Stimulated activated CD8-positive, alpha-beta memory T cell treated with anti-CD3 and anti-CD28 coated beads, Interleukin-2, amount 100 ng/mL, for 1 hour (primary cell): ENCODE measurements at places on chromosomes 13 and 19.
A peak's percentile ranks its signal among the peaks of the same experiment; 100 is the strongest.

- no peak for DNase-seq
Measured at GRCh38 chr13:73658639-73659038, 475.6 kb downstream of the KLF12 start.

- DNase-seq: no peak
Measured at GRCh38 chr19:34972163-34972705, 8.2 kb upstream of the ZNF792 start.

GRCh38 chr13:113245849-113246796, 36.7 kb downstream of the CUL4A start:
- no peak for DNase-seq

DNA sequence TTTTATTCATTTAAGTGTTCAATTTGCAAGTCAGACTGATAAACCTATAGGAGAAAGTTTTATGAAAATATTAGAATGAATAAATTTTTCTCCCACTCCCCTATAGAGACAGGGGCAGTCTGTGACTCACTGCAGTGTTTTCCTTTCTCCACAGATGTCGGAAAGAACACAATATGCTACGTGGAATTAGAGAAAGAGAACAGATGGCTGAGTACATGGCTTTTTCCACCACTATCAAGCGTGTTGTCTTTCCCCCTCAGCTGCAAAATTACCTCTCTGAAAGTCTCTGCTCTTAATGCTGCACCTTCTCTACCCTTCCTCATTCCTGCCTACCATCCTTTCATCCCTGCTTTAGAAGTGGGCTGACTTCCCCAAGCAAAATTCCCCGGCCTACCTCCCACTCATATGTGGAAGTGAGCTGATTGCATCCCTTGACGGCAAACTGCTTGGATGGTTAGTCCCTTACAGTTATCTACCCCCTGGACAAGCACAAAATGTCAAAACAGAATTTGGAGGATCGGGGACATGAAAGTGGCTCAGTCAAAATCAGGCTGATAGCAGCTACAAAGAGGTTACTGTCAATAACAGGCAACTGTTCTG, 30.0 kb downstream of the FLT1 start:
- DNase-seq: no peak

GRCh38 chr13:37001921-37002250, 1.3 kb downstream of the EXOSC8 start:
- no peak for DNase-seq

- DNase-seq: no peak
Measured at GRCh38 chr13:75811361-75811760, 175.2 kb downstream of the LMO7 start.

DNA sequence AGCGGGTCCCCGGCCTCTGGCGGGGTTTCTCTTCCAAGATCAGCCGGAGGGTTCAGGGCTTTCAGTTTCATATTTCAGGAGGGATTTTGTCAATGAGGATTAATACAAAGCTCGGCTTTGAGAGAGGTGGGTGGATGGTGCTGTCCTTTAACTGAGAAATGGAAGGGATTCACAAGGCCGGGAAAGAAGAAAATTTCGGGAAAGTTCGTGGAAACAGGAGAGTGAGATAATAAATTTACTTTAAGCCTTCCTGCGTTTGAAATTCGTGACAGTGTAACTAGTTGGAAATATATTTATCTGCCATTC, 283 bp upstream of the PARP4 start:
- DNase-seq: no peak

GRCh38 chr13:107139006-107139405, 571.1 kb upstream of the ARGLU1 start:
- DNase-seq: no peak

- no peak for DNase-seq
Measured at GRCh38 chr13:37406031-37406430, 192.5 kb downstream of the POSTN start.

DNA sequence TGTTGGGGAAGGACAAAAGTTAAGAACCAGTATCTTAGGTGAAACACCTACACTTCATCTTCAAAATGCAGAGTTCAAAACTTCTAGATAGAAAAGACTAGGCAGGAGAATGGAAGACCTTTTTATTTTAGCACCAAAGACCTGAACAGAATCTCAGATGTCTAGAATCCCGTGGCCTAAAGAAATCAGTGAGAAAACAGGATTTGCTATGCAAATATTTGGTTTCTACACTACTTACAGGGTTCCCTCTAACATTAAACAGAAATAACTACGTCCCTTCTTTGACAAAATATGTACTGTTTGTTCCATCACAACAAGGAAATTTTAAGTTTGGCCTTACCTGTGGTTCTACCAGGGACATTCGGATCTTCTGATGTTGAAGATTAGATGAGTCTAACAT, 21.5 kb downstream of the DIS3 start:
- DNase-seq: no peak

GRCh38 chr19:17751103-17751911, at the start of gene FCHO1:
Gene FCHO1 (plus strand): TSS chr19:17751477. CDS start chr19:17755165, 3,688 bp downstream.
- peak; percentile 76 for DNase-seq

GRCh38 chr13:98653463-98653985, 76.6 kb upstream of the STK24 start:
- DNase-seq: peak; percentile 54

DNA sequence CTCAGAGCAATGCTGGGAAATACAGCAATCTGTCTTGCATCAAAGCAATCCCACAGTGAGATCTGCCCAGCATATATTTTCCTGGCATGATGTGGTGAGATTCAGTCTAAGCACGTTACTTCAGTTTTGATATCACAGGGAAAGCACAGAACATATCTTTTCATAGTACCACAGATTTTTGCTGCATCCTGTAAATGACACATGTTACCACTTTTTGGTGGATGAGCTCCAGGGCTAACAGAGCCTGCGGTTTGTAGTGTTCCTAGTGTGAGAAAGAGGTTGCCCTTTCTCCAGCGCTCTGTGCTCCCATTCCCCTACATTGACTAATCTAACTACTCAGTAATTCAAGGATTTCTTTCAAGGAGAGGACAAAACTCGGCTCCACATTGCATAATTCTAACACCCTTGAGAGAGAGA, 409.0 kb downstream of the GPC6 start:
- no peak for DNase-seq

GRCh38 chr19:35628264-35628564, 622 bp upstream of the RBM42 start:
- DNase-seq: no peak

DNA sequence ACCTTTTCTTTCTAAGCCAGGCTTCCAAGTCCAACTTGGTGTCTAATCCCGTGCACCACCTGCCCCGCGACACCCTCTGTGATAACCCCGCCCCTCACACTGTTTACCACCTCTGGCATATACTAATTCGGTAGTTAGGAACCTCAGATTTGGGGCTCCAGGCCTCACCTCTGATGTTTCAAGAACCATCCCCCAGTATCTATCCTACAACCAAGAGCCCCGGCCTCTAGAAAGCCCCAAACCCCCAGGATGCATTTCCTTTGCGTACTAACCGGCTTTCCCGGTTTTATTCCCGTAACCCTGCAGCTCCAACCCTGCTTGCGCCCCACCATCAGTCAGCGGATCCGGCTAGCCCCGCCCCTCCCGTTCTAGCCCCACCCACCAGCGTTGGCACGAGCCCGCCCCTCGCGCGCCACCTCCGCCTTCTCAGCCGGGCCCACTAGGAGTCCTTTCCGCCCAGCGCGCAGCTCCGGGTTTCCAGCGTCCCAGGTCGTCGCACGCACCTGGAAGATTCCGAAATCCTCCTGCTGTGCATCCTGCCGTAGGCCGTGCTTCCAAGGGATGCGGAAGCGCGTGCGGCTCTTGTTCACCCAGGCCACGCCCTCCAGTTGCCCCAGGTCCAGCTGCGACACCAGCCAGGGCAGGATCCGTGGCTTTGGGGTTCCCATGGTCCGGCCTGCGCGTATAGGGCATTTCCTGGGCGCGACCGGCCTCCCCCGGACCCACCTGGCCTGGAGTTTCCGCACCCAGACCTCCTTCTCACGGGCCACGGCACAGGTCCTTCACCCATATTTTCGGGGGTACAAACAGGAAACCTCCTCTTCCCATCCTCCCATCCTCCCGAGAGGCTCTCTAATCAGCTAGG, 1.3 kb downstream of the IRF3 start:
- peak; percentile 88 for DNase-seq

DNA sequence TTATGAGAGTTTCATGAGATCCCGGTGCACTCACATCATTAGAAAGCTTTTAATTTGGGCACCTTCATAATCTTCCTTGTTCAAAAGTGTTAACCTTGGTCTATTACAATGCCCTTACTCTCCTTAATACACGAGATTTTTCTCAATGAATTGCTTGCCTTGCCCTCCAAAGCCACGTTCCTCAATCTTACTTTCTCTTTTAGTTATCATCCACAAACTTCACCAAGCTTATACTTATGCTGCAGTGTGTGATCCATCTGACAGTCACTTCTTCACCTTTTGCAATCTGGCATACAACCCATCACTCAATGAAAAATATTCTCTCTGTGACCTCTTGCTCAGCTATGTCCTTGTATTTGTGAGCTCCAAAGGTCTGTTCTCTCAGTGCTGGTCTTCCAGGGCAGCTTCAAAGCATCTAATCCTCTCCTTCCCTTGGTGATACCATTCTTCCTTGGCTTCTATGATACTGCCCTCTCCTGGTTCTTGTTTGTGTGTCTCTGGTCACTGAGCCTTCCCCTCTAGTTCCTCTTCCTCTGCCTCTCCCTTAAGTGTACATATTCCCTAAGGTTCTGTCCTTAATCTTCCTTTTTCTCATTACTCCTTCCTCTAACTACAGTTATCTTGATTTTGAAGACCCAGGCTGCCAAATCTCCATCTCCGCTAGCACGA, 202.2 kb upstream of the STARD13 start:
- no peak for DNase-seq

DNA sequence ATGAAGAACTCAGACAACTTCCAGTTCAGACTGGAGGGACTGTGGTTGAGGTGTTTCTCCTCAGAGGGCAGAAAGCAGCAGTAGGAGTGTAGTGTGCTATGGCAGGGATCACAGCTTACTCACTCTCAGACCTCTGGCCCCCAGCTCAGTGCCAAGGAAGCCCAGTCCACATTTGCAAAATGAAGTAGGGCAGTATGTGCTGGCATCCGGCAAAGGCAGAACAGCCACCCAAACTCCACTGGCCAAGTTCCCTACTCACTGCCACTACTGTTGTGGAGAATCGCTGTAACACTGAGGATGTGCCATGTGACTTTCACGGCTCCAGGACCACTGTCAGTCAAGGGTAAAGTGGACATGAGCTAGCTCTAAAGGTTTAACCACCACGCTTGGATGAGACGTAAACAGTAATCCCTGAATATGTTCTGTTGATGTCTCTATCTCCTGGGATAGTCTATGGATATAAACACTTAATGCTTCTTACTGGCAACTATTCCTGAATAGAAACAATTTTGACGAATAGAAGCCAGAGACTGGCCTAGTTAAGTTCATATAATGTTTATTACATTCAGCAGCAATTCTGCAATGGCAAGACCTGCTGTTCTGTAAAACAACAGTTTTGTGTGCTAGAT, 67.0 kb upstream of the SLC15A1 start:
- DNase-seq: no peak

GRCh38 chr13:26961890-26962615, 201.5 kb upstream of the GPR12 start:
- no peak for DNase-seq

DNA sequence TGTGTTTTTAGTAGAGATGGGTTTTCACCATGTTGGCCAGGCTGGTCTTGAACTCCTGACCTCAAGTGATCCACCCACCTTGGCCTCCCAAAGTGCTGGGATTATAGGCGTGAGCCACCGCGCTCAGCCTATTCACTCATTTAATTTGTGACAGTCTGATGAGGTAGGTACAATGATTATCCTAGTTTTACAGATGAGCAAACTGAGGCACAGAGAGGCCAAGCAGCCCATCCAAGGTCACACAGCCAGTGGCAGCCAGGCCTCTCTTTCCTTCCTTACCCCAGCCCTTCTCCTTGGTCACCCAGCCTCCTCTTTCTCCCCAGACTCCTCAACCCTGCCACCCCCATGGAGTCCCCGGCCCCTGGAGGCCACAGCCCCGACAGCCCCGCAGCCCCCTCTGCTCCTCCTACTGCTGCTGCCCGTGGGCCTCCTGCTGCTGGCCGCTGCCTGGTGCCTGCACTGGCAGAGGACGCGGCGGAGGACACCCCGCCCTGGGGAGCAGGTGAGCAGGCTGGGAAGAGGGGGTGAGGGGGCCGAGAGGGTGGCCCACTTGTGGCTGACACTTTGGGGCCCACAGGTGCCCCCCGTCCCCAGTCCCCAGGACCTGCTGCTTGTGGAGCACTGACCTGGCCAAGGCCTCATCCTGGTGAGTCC, 6.1 kb downstream of the FLT3LG start:
- no peak for DNase-seq

DNA sequence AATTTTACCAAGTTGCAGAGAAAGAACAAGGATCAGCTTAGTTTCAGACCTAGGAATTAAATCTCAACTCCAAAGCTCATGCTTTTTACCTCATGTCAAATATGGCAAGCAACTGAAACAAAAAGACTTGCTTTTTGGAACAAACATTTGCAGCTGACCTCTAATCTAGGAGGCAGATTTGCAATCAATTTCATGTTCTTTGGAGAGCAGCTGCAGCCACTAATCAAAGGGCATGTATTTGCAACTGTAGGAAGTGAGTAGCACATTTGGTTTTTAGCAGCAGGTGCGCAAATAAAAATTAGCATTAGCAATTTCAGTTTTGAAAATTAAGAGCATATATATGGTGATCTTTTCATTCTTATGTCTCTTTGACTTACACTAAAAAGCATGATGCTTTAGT, 459.3 kb upstream of the SLC10A2 start:
- DNase-seq: no peak

DNA sequence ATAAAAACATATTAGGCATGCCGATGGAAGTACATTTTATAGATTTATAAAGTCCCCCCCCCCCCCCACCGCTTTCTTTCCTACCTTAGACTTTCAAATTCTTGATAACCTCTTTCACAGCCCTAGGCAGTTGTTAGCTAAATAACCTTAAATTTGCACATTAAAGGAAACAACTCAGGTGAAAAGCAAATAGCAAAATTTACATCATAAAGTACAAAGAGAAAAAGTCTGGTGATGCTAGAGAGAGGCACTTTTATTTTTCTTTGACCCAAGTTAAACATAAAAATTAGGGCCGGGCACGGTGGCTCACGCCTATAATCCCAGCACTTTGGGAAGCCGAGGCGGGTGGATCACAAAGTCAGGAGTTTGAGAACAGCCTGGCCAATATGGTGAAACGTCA, 15.0 kb upstream of the UBAC2 start:
- no peak for DNase-seq

GRCh38 chr13:53807251-53807834, 778.7 kb downstream of the OLFM4 start:
- DNase-seq: no peak

DNA sequence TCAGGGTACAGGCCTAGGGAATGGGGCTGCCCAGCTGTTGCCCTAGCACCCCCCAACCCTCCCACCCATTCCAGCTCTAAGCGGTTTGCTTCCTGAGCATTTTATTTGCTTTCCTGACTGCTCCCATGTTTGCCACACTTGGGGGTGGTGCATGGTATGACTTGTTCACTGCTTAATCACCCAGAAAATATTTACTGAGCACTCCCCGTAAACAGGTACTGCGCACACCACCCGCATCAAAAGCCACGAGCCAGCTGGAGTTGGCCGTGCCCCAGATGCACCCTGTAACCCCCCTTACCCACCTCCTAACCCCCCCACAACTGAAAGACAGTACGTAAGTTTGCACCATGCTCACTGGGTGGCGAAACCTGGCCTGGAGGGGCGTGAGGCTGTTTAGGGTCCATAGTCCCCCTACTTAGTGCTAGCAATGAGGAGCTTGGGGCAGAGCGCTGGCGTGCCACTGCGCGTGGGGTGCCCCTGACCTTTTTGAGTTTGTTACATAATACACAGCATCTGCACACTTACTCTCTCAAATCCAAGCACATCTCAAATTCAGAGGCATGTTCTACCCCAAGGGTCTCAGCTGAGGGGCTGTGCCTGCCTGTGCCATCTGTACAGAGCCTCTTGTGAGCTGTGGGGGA, 29.8 kb downstream of the DPF1 start:
- no peak for DNase-seq

GRCh38 chr13:80712026-80712425, 371.1 kb upstream of the SPRY2 start:
- DNase-seq: no peak
